Activated CD8-positive, alpha-beta memory T cell treated with anti-CD3 and anti-CD28 coated beads, Interleukin-2, amount 10 ng/mL, durations not matched to agents 7 days and 5 days (primary cell): ENCODE measurements at places on chromosomes 6 and 20. TPM values are rescaled to one million over a fixed set of nuclear protein-coding genes. Genes with fewer than 3 reads are reported as not detected.

DNA sequence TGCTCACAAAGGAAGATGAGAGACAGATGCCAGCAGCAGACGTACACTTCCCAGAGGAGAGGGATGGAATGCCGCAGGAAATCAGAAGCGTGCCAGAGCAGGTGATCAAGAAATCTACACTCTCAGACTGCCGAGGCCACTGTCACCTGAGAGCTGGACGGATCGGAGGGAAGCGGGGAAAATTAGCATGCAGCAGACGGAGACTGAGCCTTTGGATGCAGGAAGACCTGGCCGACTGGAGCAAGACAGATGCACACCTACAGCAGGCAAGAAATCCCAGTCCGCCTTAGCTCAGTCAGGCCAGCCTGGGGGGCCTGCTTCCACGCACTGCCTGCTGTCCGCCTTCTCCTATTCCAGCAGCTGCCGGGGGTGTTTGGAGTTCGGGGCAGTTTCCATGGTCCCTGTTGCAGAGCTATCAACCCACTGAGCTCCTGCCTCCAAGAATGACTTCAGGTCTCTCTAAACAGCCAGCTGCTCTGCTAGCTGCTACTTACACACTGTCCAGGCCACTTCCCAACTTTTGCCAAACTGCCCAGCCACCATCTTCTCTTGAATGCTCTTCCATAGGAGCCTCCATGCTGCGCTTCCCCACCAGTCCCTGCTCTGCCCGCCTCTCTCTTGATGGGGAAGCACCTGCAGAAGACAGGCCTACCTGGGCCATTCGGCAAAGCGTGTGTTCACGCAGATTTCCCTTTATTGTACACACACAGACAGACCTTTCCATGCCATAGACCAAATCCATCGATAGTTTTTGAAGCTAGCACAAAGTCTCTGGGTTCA lies 368.5 kb downstream of the ZFAND3 start:
- DNase-seq = peak; percentile 12
- no peaks in the 10 kb centered on the region for H3K27me3 ChIP-seq
- no peaks in the 10 kb centered on the region for H3K36me3 ChIP-seq

GRCh38 chr20:48841196-48841874 lies 13.5 kb upstream of the PREX1 start:
- H3K4me3 ChIP-seq = no peak overlapping the region
- no peak for DNase-seq
- H3K36me3 ChIP-seq = no peaks in the 10 kb centered on the region
- peaks cover 4% of the 10 kb centered on the region for H3K27me3 ChIP-seq

GRCh38 chr6:17250237-17250636 lies 30.9 kb upstream of the RBM24 start:
- no peak overlapping the region for H3K4me3 ChIP-seq
- DNase-seq = no peak
- no peaks in the 10 kb centered on the region for H3K36me3 ChIP-seq
- no peak overlapping the region for H3K27ac ChIP-seq
- H3K27me3 ChIP-seq = no peaks in the 10 kb centered on the region
- no peaks in the 10 kb centered on the region for H3K4me1 ChIP-seq

GRCh38 chr6:26501482-26501986 lies 1.4 kb downstream of the BTN1A1 start:
- H3K27me3 ChIP-seq = peaks cover 44% of the 10 kb centered on the region
- peaks cover 10% of the 10 kb centered on the region for H3K4me1 ChIP-seq
- peak; percentile 42 for DNase-seq
- H3K36me3 ChIP-seq = no peaks in the 10 kb centered on the region

- DNase-seq = no peak
- no peaks in the 10 kb centered on the region for H3K36me3 ChIP-seq
- H3K27ac ChIP-seq = no peak overlapping the region
- peaks cover 18% of the 10 kb centered on the region for H3K27me3 ChIP-seq
- no peak overlapping the region for H3K4me3 ChIP-seq
- H3K4me1 ChIP-seq = no peaks in the 10 kb centered on the region
Observed at GRCh38 chr6:129440691-129441090, 269.3 kb downstream of the ARHGAP18 start.

DNA sequence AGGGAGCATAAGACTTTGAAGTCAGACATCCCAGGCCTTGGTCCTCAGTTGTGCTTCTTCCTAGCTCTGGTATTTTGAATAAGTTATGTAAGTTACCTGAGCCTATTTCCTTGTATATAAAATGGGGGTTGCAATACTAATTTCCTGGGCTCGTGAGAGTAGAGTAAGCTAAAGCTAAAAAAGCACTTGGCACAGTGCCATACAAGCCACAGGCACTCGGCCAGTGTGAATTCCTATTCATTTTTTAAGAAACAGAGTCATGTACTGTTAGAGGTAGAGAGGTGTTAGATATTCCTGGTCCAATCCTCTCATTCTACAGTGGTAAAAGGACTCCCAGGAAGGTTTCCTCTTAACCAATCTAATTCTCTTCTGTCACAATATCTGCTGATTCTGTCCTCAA lies 79.6 kb upstream of the EPB41L1 start:
- no peak overlapping the region for H3K27ac ChIP-seq
- H3K4me1 ChIP-seq = peaks cover 4% of the 10 kb centered on the region
- H3K27me3 ChIP-seq = peaks cover 40% of the 10 kb centered on the region
- no peaks in the 10 kb centered on the region for H3K36me3 ChIP-seq

- H3K4me1 ChIP-seq = no peaks in the 10 kb centered on the region
- H3K36me3 ChIP-seq = no peaks in the 10 kb centered on the region
- no peak overlapping the region for H3K27ac ChIP-seq
- no peaks in the 10 kb centered on the region for H3K27me3 ChIP-seq
- no peak for DNase-seq
Observed at GRCh38 chr6:77762386-77762785, 109.5 kb downstream of the MEI4 start.

DNA sequence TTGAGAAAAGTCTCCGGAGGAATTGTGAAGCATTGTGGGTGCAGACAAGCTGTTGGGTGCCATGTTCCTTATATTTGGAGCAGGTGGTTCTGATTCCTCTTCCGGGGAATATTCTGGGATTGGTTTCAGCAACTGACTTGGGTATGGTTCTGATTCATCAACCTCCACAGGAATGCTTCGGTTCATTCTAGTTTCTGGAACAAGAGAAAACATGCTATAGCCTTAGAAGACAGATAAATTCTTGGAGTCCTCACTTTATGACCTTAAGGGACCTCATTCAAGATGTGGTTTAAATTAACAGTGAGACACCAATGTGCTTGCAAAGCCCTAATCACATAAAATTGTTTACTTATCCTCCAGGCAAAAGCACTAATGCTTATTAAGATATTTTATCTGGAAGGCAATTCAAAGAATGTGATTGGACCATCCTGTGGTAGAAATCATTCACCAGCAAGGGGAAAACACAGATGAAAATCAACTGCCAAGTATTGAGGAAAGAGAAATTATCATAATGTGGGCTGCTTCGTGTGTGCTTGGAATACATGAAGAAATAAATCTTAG lies 13.7 kb downstream of the TRAF3IP2 start:
- no peak overlapping the region for H3K4me3 ChIP-seq
- DNase-seq = no peak
- H3K4me1 ChIP-seq = no peaks in the 10 kb centered on the region
- H3K27ac ChIP-seq = no peak overlapping the region
- H3K27me3 ChIP-seq = no peaks in the 10 kb centered on the region

GRCh38 chr6:169064194-169064593 lies 189.5 kb downstream of the THBS2 start:
- H3K4me3 ChIP-seq = no peak overlapping the region
- no peak overlapping the region for H3K27ac ChIP-seq
- DNase-seq = no peak

GRCh38 chr20:58459058-58459750 lies 56.0 kb downstream of the APCDD1L start:
- H3K4me1 ChIP-seq = peaks cover 11% of the 10 kb centered on the region
- H3K27me3 ChIP-seq = no peaks in the 10 kb centered on the region
- peaks cover 8% of the 10 kb centered on the region for H3K36me3 ChIP-seq
- H3K27ac ChIP-seq = no peak overlapping the region
- DNase-seq = no peak

- no peak overlapping the region for H3K4me3 ChIP-seq
- H3K36me3 ChIP-seq = no peaks in the 10 kb centered on the region
- H3K27ac ChIP-seq = no peak overlapping the region
- no peaks in the 10 kb centered on the region for H3K4me1 ChIP-seq
- DNase-seq = no peak
Observed at GRCh38 chr6:151617539-151617938, 123.7 kb downstream of the CCDC170 start.

GRCh38 chr6:101806241-101806640 lies 412.7 kb downstream of the GRIK2 start:
- no peak for DNase-seq
- no peaks in the 10 kb centered on the region for H3K27me3 ChIP-seq
- H3K4me1 ChIP-seq = no peaks in the 10 kb centered on the region
- no peak overlapping the region for H3K4me3 ChIP-seq
- no peak overlapping the region for H3K27ac ChIP-seq

GRCh38 chr6:45445749-45446549 lies 68.2 kb upstream of the SUPT3H start:
- peak overlapping the region; percentile 38 for H3K27ac ChIP-seq
- peaks cover 31% of the 10 kb centered on the region for H3K36me3 ChIP-seq
- no peak for DNase-seq
- H3K4me1 ChIP-seq = peaks cover 67% of the 10 kb centered on the region
- H3K4me3 ChIP-seq = no peak overlapping the region

DNA sequence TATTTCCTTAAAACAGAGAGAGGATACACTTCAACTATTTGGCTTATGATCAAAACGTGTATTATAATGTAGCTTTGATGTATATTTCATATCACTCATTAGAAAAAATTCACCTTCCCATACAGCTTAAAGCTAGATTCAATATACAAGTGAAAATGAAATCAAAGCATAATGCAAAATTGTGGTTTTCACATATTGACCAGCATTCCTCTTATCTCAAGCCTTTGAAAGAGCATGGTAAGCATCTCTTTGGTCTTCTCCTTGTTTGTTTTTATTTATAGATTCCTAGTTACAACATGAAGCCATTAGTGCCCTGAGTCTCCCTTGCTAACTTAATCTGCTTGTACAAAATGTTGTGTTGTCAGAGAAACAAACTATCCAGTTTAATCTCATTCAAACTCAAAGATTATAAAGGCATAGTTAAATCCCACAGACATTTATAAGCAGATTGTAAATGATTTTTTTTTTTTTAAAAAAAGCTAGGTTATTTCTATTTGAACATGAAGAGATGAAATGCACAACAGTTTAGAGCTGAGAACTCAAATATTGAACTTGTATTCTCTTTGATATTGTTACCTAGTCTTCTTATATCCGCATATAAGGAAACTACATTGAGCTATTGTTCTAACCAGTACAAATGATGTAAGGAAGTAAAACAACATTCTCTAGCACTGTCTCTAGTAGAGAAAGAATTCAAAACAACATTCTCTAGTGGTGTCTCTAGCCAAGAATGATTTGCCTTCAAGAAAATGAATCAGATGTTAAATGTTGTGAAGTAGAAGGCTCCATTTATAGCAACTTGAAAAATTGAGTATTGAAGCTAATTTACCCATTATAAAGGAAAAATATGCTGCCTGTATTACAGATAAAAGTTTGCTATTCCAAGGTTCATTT lies 31.2 kb upstream of the SMIM28 start:
- H3K4me1 ChIP-seq = no peaks in the 10 kb centered on the region
- H3K36me3 ChIP-seq = no peaks in the 10 kb centered on the region
- H3K4me3 ChIP-seq = no peak overlapping the region
- no peak for DNase-seq

DNA sequence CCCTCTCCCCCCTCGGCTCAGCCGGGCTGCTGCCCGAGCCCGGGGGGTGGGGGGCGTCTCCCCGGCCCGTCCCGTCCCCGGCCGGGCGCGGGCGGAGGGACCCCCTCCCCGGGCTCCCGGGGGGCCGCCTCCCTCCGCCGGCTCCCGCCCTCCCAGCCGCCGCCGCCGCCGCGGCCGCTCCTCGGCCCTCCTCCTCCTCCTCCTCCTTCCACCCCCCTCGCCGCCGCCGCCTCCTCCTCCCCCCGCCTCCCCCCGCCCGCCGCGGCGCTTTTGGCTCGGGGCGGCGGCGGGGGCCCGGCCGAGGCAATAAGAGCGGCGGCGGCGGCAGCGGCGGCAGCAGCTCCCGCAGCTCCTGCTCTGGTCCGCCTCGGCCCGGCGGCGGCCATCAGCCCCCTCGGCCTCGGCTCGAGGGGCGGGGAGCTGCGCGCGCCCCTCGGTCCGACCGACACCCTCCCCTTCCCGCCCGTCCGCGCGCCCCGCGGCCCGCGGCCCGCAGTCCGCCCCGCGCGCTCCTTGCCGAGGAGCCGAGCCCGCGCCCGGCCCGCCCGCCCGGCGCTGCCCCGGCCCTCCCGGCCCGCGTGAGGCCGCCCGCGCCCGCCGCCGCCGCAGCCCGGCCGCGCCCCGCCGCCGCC lies 38.7 kb downstream of the GNAS start:
- peaks cover 30% of the 10 kb centered on the region for H3K36me3 ChIP-seq
- H3K27ac ChIP-seq = peak overlapping the region; percentile 82
- H3K4me3 ChIP-seq = peak overlapping the region; percentile 97
- DNase-seq = peak; percentile 80

DNA sequence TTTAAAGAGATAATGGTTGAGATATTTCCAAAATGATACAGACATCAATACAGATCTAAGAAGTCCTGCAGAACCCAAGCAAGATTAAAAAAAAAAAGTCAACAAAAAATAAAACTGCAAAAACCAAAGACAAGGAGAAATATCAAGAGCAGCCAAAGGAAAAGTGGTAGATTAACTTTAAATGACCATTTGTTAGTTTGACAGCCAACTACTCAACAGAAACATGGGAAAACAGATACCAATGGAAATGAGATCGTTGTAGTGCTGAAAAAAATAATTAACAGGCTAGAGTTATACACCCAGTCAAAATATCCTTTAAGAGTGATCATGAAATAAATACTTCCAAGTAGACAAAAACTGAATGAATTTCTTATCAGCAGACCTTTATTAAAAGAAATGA lies 10.5 kb upstream of the APMAP start:
- H3K4me1 ChIP-seq = no peaks in the 10 kb centered on the region
- peaks cover 3% of the 10 kb centered on the region for H3K27me3 ChIP-seq
- peaks cover 12% of the 10 kb centered on the region for H3K36me3 ChIP-seq
- DNase-seq = no peak

- H3K27ac ChIP-seq = no peak overlapping the region
- H3K36me3 ChIP-seq = no peaks in the 10 kb centered on the region
- peak; percentile 53 for DNase-seq
- peaks cover 13% of the 10 kb centered on the region for H3K27me3 ChIP-seq
- H3K4me1 ChIP-seq = peaks cover 11% of the 10 kb centered on the region
Observed at GRCh38 chr6:29653452-29654038, 3.3 kb upstream of the MOG start.

DNA sequence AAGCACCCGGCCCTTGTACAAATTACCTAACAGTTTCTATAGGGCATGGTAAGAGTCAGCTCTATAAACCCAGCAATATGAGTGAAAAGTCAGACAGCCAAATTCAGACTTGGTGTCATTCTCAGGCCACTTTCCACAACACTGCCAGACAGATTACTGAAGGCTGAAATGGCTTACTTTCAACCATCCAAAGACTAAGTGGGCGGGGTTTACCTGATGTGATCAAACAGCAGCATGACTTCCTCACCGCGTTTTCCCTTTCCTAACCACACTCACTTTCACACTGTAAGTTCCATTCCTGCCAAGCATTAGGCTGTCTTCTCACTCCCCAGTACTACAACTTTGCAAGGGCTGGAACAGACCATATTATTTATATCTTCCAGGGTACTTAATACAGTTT lies 85.9 kb downstream of the SMLR1 start:
- H3K27ac ChIP-seq = no peak overlapping the region
- peaks cover 3% of the 10 kb centered on the region for H3K27me3 ChIP-seq
- peak; percentile 49 for DNase-seq
- H3K4me1 ChIP-seq = peaks cover 9% of the 10 kb centered on the region

GRCh38 chr6:29726001-29726400 lies 2.8 kb downstream of the HLA-F start:
- no peak for DNase-seq
- peaks cover 54% of the 10 kb centered on the region for H3K36me3 ChIP-seq
- H3K4me3 ChIP-seq = peak overlapping the region; percentile 98
- H3K4me1 ChIP-seq = peaks cover 55% of the 10 kb centered on the region
- H3K27me3 ChIP-seq = no peaks in the 10 kb centered on the region

Gene SOBP
- total RNA-seq = 2.0 TPM

Gene BACH2
- 21.5 TPM for total RNA-seq

Gene CASP8AP2
- total RNA-seq = 40.8 TPM

Gene PREX1
- total RNA-seq = 130 TPM

Gene AURKA
- total RNA-seq = 107 TPM

Gene ULBP1
- 0.82 TPM for total RNA-seq
